M059J (cell line): ENCODE measurements at places on chromosomes 1 and 21.

DNA sequence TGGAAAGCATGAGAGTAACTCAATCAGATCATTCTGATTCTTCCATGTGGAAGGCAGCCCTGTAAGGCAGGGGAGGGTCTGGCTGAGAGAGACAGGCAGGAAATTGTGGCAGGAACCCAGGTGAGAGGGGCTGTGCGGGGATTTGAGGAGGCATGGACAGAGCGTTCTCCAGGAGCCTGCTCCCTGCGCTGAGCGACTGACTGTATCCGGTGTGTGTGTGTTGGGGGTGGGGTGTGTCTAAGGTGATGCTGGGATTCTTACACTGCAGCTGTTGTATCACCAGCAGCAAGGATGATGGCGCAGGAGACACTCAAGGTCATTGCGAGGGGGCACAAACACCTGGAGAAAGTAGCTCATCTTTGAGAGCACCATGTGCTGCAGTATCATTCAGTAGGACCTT lies 128.5 kb downstream of the RHOU start:
- DNase-seq = no peak

- peak; percentile 98 for DNase-seq
These were observed 19.8 kb upstream of the UAP1 start for GRCh38 chr1:162541619-162542141.

GRCh38 chr1:8848663-8849386 lies 29.7 kb downstream of the ENO1 start:
- DNase-seq = peak; percentile 92

DNA sequence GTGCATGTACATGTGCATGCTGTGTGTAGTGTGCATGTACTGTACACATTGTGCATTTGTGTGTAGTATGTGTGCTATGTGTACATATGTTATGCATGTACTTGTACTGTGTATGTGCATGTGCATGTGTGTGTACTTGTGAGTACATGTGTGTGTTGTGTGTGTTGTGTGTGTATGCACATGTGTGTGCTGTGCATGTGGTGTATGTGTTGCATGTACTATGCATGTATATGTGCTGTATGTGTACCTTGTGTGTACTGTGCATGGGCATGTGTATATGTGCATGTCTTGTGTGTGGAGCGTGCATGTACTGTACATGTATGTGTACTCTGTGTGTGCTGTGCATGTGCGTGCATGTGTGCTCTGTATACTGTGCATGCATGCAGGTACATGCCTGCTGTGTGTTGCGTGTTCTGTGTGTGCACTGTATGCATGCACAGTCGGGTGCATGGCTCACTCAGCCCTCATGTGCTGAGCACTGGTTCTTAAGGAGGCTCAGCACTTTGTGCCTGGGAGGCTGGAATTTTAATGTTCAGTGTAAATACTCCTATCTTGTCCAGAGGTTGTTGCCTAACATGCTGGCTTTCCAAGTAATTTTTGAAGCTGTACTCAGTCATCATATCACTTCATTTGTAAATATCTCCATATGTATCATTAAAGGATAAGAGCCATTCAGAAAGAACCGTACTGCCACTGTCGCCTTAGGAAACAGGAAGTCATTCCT lies 32.3 kb downstream of the SNAP47 start:
- DNase-seq = no peak

GRCh38 chr1:20551161-20551560 lies 1.2 kb upstream of the FAM43B start:
- peak; percentile 54 for DNase-seq

GRCh38 chr1:246647513-246647912 lies 76.7 kb upstream of the SCCPDH start:
- DNase-seq = no peak

GRCh38 chr1:110674337-110675059 lies at the start of gene KCNA3:
Gene KCNA3, minus strand, starts transcription at chr1:110674940. Its CDS starts 131 bp downstream, at chr1:110674809.
- no peak for DNase-seq

GRCh38 chr1:85445906-85446305 lies 19.1 kb downstream of the DDAH1 start:
- DNase-seq = no peak

DNA sequence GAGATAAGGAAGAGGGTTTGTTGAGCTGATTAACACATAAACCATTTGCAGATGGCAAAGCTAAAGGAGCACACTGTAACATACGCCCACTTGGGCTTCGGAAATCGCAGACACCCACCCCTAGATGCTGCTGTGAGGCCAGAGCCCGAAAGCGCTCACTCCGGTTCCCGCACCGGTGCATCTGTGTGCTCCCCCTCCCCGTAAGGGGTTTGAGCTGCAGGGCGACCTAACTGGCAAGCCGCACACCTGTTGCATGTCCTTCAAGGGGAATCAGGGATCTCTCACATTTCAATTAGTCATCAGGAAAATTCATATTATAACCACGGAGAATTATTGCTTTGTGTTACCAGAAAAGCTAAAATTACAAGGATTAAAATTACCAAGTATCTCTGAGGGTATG lies 1.4 kb upstream of the CFH start:
- no peak for DNase-seq

DNA sequence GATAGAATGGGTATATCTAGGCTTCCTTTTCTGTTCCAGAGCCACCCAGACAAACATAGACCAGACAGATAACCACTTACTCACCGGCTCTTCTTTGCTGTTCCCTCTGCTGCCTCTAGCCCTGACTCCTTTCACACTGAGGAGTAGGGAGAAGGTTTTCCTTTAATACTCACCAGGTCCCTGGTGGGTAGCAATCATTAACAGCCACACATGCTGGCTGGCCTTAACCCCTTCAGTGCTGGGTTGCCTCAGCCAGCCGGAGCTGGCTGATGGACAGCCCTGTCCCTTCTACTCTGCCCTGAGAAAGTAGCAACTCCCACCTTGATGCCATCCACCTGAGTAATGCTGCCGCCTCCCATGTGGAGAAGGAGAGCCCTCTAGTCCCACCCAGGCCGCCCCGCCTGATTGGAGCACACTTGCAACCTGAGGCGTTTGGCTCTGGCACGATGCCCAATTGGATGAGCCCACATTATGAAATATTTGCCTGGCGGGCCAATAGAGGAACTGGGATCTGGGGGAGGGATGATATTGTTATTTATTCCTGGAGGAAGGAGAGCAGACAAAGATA lies 71.6 kb downstream of the PLEKHA6 start:
- DNase-seq = peak; percentile 41

DNA sequence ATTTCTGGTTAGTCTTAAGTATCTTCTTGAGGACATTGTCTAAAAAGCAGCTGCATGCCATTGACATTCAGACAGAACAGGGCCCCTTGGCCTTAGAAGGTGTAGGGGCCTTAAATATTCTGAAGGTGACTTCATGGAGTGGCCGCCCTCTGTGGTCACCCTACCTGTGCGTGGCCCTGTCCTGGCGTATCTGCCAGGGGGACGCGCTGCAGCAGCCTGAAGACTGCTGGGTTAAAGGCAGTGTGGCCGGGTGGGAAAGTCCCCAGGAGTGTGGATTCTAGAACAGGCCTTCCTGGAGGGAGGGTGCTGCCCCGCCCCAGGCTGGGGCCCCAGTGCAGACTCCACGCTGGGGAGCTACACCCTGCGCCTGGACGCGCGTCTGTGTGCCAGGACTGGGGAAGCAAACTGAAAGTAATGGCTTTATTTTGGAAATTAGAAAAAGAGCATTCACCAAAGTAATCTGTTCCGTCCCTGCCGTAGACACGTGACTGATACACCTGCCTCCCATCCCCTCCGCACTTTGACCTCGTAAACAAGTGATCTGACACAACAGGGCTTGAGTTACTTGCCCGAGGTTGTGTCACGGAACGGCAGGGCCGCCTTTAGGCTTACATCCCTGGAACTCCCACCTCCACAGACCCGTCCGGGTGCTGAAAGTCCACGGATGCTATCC lies 1.8 kb downstream of the AGPAT3 start:
- no peak for DNase-seq

DNA sequence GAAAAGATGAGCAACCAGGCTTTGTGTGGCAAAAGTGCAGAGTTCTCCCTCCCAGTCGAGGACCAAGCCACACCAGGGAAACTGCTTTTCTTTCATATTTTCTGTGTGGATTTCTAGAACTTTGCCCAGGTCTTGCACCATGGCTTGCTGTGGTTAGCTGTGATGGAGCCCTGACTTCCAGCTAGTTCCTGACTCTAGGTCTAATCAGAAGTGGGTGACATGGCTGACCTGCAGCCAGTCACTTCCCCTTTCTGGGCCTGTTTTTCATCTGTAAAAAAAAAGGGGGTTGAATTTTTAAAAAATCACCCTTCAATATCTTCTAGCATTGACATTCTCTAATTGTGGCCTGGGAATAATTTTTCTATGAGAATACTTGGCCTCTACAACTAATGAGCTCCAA lies 491.2 kb upstream of the USP24 start:
- no peak for DNase-seq

DNA sequence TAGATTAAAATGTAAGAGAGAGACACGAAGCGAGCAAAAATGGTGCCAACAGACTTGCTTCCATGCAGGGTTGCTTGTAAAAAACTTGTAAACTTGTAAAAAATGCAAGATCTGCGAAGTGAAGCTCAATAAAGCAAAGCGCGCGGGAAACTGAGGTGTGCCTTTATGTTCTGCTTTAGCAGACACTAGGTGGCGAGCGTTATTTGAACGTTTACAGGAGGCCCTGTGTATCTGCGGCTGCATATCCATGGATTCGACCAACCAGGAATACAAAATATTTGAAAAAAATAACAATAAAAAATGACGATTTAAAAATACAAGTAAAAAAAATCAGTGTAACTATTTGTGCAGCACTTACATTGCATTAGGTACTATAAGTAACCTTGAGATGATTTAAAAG lies 1.5 kb downstream of the UBE2G2 start:
- no peak for DNase-seq

GRCh38 chr1:6783221-6783620 lies 2.0 kb upstream of the CAMTA1 start:
- DNase-seq = no peak

- peak; percentile 40 for DNase-seq
These were observed 479 bp downstream of the POGK start for GRCh38 chr1:166839600-166840308.

GRCh38 chr1:242427519-242427918 lies 97.0 kb downstream of the PLD5 start:
- DNase-seq = no peak

DNA sequence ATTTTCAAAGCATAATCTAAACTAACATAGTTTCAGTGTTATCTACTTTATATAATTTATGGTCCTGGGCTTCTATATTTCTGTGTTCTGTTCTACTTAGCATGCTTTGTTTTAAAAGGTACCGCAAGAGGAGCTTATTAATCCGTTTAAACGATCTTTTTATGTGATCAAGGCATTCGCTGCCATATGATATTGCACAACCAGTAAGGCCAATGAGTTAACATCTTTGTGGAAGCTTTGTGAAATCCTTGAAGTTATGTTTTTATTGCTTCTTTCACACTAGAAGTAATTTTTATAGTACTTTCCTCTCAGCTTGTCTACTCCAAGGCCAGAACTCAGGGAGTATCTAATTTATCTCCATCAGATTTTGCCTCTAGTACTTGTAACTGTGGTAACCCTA lies 8.9 kb downstream of the LRRC8C start:
- no peak for DNase-seq

- peak; percentile 98 for DNase-seq
These were observed 69.2 kb upstream of the SGIP1 start for GRCh38 chr1:66464802-66465201.

- no peak for DNase-seq
These were observed 6.7 kb downstream of the CAP1 start for GRCh38 chr1:40047276-40047675.

DNA sequence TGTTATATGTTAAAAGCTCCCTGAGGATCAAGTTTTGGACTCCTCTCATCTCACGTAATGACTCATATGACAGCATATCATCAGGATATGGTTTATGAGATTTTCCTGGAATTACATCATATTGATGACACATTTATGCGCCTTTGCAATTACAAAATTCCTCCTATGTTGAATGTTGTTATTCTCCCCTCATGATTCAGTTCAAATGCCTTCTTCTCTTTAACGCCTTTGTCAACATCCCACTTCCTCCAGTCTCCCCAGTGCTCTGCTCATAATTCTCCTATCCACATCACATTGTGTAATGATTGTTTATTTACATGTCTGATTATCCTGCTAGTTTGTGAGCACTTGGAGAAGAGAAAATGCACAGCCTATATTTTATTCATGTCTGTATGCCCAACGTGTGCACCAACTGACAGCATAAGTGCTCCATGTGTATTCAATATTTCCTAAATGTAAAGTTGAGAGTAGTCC lies 80.9 kb upstream of the BACH1 start:
- DNase-seq = peak; percentile 95

DNA sequence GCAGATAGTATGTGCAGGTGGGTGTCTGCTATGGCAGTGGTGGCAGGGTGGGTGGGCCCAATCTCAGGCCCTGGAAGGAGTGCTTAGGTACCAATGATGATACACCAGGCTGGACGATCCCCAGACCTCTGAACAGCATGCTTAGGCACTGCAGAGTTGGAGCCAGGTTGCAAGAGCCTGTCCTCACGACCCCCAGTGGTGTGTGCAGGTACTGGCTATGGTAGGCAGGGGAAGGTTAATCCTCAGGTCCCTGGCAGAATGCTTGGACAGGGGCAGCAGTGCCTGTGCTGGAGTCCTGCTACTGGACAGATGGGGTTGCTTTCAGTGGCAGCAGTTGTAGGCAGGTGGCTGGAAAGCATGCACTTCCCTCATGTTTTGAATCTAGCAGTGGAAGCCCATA lies 100.5 kb upstream of the NEK7 start:
- DNase-seq = no peak

GRCh38 chr1:168312718-168313604 lies 32.3 kb downstream of the TBX19 start:
- peak; percentile 42 for DNase-seq

DNA sequence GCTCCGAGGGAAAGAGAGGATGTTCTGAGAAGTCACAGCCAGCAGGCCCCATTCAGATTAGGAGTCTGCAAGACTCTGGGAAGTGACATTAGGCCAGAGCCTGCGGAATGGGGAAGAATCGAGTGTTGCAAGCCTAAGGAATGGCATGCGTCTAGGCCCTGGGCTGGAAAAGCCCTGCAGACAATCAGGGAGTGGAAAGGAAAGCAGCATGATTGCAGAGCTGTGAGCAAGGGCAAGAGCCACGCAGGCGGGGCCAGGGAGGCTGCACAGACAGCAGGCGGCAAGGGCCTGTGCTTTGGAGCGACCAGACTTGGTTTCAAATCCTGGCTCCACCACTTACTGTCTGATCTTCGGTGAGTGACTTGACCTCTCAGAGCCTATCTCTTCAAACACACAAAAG lies 118.2 kb downstream of the RRAGC start:
- DNase-seq = no peak

DNA sequence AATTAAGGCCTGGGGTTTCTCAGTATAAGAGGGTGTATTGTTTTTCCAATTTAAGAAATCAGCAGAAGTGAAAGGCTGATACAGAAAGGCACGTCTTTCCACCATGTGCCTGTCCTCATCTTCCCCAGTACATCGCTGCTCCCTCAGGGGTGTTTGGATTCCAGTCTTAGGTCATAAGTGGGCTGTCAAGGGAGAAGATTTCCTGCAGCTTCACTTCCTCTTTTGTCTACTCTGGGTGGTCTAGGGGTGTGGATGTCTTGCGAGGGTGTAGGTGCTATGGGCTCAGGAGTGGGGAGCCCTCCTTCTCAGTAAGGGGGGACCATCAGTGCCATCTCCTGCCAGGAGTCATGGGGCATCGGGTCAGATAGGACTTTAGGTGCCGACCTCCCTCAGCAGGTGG lies 999.8 kb upstream of the NCAM2 start:
- DNase-seq = no peak

- peak; percentile 99 for DNase-seq
These were observed 22.9 kb downstream of the HTR1D start for GRCh38 chr1:23194119-23194984.
